ENCODE measurements at places on chromosomes 5 and 9. TPM values are rescaled to one million over a fixed set of nuclear protein-coding genes. Genes with fewer than 3 reads are reported as not detected.

The TMEM267 gene
- total RNA-seq = 20.1 TPM

The KCNN2 gene
- not detected for total RNA-seq

The CNOT8 gene
- 57.6 TPM for total RNA-seq

The C9orf50 gene
- total RNA-seq = not detected

The CCL19 gene
- not detected for total RNA-seq

The SLC46A2 gene
- total RNA-seq = not detected

The PCDHGC4 gene
- total RNA-seq = not detected

The SLC6A7 gene
- not detected for total RNA-seq

The F12 gene
- total RNA-seq = 3.5 TPM

The KCNIP1 gene
- total RNA-seq = not detected

The IPO11 gene
- total RNA-seq = 52.8 TPM

The IFNA5 gene
- not detected for total RNA-seq

The SEMA5A gene
- 0.62 TPM for total RNA-seq

The PDGFRB gene
- 0.46 TPM for total RNA-seq

The PCDHA10 gene
- total RNA-seq = not detected

The CDH12 gene
- not detected for total RNA-seq

The RGP1 gene
- 17.0 TPM for total RNA-seq

The FOXD4L6 gene
- total RNA-seq = 0.18 TPM

The PRUNE2 gene
- total RNA-seq = 0.27 TPM

The PIP5K1B gene
- total RNA-seq = 76.2 TPM

The TCF7 gene
- 10.0 TPM for total RNA-seq

The PPIC gene
- total RNA-seq = not detected

The NDST1 gene
- total RNA-seq = 3.0 TPM

The WHRN gene
- total RNA-seq = 2.8 TPM

The PTGR1 gene
- total RNA-seq = 1.8 TPM

The RECK gene
- total RNA-seq = 5.3 TPM

The PFN3 gene
- not detected for total RNA-seq

The OR1J4 gene
- total RNA-seq = 0.21 TPM

The LRRC19 gene
- total RNA-seq = not detected

The MED10 gene
- 56.5 TPM for total RNA-seq

The QRFP gene
- total RNA-seq = not detected

The TLX3 gene
- total RNA-seq = not detected

The ABCA1 gene
- not detected for total RNA-seq

The NEURL1B gene
- total RNA-seq = 0.37 TPM

The SPINK1 gene
- not detected for total RNA-seq

The OBP2B gene
- total RNA-seq = not detected

The CCL21 gene
- total RNA-seq = not detected
